ENCODE measurements at places on chromosomes 3 and 15. TPM values are rescaled to one million over a fixed set of nuclear protein-coding genes. Genes with fewer than 3 reads are reported as not detected.

Gene WNT7A
- total RNA-seq = 0.99 TPM

Gene FAM3D
- 0.16 TPM for total RNA-seq

Gene NUSAP1
- 52.5 TPM for total RNA-seq

Gene GOLGA6L4
- total RNA-seq = 10.9 TPM
